ENCODE measurements at places on chromosomes 11 and 22. TPM values are rescaled to one million over a fixed set of nuclear protein-coding genes. Genes with fewer than 3 reads are reported as not detected.

GRCh38 chr11:69140635-69141034, 15.1 kb upstream of the SMIM38 start:
- DNase-seq, result no peak

MAJIN gene
- not detected for total RNA-seq

EMID1 gene
- 0.54 TPM for total RNA-seq

RASGRP2 gene
- not detected for total RNA-seq

ZBED5 gene
- 30.8 TPM for total RNA-seq

DNA sequence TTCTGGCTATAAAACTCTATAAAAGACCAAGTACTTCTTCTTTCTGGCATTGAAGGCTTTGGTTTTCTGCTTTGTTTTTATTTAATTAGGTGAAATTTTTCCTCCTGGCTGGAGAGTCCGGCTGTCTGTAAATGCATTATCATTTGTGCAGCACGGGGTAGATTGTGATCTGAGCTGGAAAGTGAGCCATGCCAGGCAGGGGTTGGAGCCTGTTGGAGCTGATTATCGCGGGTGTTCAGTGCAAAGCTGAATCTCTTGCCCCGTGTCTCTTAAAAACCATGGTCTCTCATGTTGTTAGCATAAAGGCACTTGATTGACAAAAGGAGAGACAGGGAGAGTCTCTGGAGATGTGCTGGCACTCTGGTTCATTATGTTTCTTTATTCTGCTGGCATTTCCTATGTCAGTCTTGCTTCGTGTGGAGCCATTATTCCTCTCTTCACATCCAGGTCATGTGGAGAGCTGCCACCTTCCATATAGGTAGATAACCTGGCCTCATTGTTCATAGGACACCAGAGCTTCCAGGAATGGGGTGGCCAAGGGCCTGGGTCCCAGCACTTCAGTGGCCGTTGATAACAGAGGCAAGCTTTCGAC, 75.2 kb downstream of the LDLRAD3 start:
- DNase-seq, result no peak

UBQLN3 gene
- total RNA-seq, result not detected

DNA sequence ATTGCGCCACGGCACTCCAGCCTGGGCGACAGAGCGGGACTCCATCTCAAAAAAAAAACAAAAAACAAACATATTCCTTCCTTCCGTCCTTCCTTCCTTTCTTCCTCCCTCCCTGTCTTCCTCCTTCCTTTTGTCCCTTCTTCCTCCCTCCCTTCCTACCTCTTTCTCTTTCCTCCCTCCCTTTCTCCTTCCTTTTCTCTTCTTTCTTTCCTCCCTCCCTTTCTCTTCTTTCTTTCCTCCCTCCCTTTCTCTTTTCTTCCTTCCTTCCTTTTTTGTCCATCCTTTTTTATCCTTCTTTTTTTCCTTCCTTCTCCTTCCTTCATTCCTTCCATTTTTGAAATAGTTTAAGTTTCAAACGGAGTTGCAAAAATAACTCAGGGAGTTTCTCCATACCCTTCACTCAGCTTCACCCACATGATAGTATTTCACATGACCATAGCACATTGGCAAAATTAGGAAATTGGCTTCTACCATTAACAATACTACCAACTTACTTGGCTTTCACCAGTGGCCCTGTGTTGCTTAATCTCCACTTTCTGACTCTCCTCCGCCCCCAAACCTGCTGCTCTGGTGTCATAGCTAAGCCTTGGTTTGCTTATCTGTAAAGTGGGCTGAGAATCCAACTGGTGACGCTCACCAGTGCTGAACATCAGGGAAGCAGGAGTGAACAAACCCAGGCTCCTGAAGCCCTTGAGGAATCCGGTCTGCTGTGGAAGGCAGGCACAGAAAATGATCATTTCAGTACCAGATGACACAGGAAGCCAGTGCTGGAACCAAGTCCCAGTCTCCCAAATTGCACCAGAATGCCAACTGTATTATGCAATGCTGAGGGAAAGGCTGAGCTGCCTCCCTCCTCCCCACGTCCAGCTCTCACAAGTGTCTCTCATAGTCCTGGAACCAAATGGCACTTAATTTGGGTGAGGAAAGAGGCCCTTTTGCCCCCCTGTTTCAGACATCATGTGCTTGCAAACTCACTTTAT, 17.2 kb upstream of the CRYBB3 start:
- no peak for DNase-seq

- DNase-seq, result no peak
Measured at GRCh38 chr11:44159848-44160721, 64.6 kb downstream of the EXT2 start.

VWCE gene
- total RNA-seq, result under 0.01 TPM

TRPC6 gene
- total RNA-seq, result 3.1 TPM

GRCh38 chr11:88420165-88420791, 82.7 kb upstream of the CTSC start:
- DNase-seq, result peak; percentile 78

ARHGAP20 gene
- 2.8 TPM for total RNA-seq

SSTR3 gene
- under 0.01 TPM for total RNA-seq

RPLP2 gene
- total RNA-seq, result 95.0 TPM

DNA sequence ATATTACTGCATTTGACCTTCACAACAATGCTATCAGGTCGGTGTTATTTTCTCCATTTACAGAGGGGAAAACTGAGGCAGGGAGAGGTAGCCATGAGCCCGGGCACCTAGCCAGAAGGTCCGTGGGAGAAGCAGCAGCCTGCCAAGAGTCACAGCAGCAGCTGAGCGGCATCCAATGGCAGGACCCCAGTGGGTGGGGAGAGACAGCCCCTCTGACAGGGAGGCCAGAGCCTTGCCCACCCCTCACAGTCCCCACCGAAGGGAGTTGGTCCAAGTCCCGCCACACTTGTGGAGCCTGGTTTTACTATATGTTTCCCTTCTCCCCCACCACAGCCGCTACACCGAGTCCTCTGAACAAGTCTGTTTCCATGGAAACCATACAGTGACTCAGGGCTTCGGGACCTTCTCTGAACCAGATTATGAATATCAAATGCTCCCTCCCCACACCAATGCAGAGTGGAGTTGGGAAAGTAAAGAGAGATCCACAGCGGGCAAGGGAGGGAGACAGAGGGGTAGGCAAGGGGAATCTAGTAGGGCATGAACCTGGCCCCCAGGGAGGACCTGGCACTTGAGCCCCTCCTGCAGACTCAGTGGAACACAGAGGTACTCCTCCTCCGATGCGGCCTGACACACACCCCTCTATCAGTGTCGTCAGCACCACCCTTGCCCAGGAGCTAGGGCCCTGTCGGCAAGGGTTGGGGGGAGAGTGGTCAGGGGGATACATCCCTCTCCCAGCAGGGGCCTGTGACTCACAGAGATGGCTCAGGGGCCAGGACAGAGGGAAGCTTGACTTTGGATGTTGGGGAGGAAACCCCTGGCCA, 2.5 kb downstream of the CHST1 start:
- DNase-seq, result peak; percentile 89

GRCh38 chr11:2267306-2267850, 3.0 kb downstream of the ASCL2 start:
- DNase-seq, result no peak

DNA sequence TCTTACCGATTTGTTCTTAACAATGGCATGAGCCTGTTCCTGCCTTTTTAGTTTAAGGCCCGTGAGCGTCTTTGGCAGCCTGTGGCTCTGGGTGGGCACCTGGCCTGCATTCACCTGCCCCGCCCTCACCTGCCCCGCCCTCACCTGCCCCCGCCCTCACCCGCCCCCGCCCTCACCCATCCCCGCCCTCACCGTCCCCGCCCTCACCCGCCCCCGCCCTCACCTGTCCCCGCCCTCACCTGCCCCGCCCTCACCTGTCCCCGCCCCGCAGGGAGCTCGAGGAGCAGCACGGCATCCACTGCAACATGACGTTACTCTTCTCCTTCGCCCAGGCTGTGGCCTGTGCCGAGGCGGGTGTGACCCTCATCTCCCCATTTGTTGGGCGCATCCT, 14.2 kb downstream of the GATD1 start:
- no peak for DNase-seq

GRCh38 chr11:33699515-33700062, 1.0 kb downstream of the C11orf91 start:
- no peak for DNase-seq

OR8G1 gene
- total RNA-seq, result not detected

- DNase-seq, result no peak
Measured at GRCh38 chr11:66218036-66218435, 50.4 kb upstream of the RAB1B start.

DNA sequence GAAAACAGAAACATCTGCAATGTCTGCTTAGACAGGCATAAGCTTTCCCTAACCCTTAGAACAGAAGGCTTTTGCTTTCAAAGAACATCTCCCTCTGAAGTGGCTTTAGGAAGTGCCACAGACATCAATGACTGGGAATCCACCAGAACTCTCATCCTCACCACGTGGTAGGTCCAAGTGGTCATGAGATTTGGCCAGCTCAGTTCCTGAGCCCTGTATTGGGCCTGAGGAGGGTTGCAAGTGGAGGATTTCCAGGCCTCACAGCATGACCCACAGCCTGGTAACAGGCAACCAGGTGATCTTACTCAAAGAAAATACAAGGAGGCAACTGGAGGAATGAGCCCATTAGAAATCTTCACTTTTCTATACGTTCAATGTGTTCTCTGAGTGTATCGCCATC, 1.6 kb downstream of the CASP1 start:
- DNase-seq, result no peak

PAX6 gene
- not detected for total RNA-seq

GRCh38 chr11:113065330-113065729, 104.1 kb downstream of the NCAM1 start:
- no peak for DNase-seq

DNA sequence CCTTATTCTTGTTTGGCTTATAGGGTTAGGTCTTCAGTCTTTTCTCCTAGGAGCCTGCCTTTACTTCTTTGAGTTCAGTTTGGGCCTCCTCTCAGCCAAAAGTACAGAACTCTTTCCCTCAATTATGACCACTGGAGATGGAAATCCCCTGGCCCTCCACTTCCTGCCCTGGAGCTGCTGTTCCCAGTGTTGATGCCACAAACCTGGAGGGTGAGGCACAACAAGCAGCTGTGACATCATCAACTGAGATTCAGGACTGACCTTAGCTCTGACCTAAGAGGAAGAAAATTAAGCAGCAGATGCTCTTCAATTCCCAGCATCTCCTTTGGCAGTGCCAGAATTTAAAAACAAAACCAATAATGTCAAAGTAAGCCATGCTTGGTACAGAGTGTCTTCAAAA, 3.0 kb downstream of the ABTB2 start:
- peak; percentile 72 for DNase-seq
